ENCODE measurements at places on chromosomes 3 and 15. TPM values are rescaled to one million over a fixed set of nuclear protein-coding genes. Genes with fewer than 3 reads are reported as not detected.

Gene RHOA
- 451 TPM for polyA plus RNA-seq

Gene CHMP2B
- 35.9 TPM for polyA plus RNA-seq

Gene HHATL
- 0.08 TPM for polyA plus RNA-seq

Gene OR5AC2
- polyA plus RNA-seq, result not detected

Gene GHSR
- not detected for polyA plus RNA-seq

Gene BFSP2
- not detected for polyA plus RNA-seq

Gene SLC35A5
- polyA plus RNA-seq, result 25.0 TPM

Gene SMAD3
- polyA plus RNA-seq, result 28.3 TPM

Gene TICRR
- 0.13 TPM for polyA plus RNA-seq

Gene CSK
- polyA plus RNA-seq, result 30.7 TPM

Gene PP2D1
- not detected for polyA plus RNA-seq

Gene BOC
- polyA plus RNA-seq, result 73.3 TPM

Gene C2CD4B
- polyA plus RNA-seq, result 1.5 TPM

Gene LMAN1L
- polyA plus RNA-seq, result 0.33 TPM

Gene FGF12
- polyA plus RNA-seq, result 0.72 TPM

Gene PPARG
- polyA plus RNA-seq, result 18.6 TPM

Gene CCDC51
- 17.6 TPM for polyA plus RNA-seq

Gene C3orf85
- polyA plus RNA-seq, result not detected

Gene RBM5
- polyA plus RNA-seq, result 88.7 TPM

Gene PAQR5
- 1.7 TPM for polyA plus RNA-seq

Gene HDC
- polyA plus RNA-seq, result 5.4 TPM

Gene TJP1
- 38.7 TPM for polyA plus RNA-seq

Gene THPO
- polyA plus RNA-seq, result 0.60 TPM

Gene GOLGA8K
- 0.22 TPM for polyA plus RNA-seq

Gene ATP13A5
- not detected for polyA plus RNA-seq
